ENCODE measurements at places on chromosomes 5 and 9. TPM values are rescaled to one million over a fixed set of nuclear protein-coding genes. Genes with fewer than 3 reads are reported as not detected.
A peak's percentile ranks its signal among the peaks of the same experiment; 100 is the strongest.

GRCh38 chr5:73232266-73233041 is 59.5 kb downstream of the TMEM174 start:
- no peak for DNase-seq

- no peak for DNase-seq
Measured at GRCh38 chr5:76548525-76549229, 74.5 kb downstream of the F2RL2 start.

The FOXI1 gene
- total RNA-seq, result not detected

DNA sequence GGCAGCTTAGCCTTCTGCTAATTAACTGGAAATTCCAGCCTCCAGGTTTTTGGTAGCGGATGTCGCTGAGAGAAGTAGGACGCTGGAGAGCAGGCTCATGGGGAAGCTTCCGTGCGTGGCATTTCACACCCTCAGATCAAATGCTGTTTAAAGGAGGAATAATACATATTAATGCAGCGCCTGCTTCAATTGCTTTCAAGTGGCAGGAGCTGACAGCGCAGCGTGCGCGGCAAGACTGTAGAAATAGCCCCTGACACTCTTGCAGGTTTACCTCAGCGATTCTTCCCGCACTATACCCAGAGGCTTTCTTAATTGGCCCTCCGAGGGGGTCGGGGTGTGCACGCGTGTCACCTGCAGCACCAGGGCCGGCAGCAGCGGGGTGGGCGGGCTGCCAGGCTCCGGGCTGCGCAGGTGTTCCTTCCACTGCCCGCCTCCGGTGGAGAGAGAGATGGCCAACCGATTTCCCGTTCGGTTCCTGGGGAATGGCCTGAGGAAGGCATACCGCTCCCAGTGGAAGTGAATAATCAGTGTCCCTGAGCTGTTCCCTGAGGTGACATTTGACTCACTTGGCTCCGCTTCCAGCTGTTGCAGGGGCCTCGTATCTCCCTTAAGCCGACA is 427.9 kb downstream of the KCTD16 start:
- peak; percentile 69 for DNase-seq

DNA sequence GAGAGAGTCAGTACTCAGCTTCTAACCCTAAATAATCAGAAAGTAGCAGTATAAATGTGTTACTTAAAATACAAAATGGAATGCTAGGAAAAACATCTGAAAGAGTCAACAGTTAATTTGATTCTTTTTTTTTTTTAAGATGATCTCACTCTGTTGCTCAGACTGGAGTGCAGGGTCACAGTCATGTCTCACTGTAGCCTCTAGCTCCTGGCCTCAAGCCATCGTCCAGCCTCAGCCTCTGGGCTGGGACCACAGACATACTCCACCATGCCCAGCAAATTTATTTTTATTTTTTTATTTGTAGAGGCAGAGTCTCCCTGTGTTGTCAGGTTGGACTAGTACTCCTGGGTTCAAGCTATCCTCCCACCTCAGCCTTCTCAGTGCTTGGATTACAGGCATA is 424.9 kb downstream of the IRX2 start:
- no peak for DNase-seq

The RNF145 gene
- total RNA-seq, result 220 TPM

The QRFP gene
- total RNA-seq, result not detected

- peak; percentile 94 for DNase-seq
Measured at GRCh38 chr9:136686794-136687711, at the start of gene AGPAT2. Gene AGPAT2, minus strand, starts transcription at chr9:136687457. Its CDS starts 100 bp downstream, at chr9:136687357.

GRCh38 chr5:112581811-112582320 is 155.8 kb upstream of the APC start:
- DNase-seq, result no peak

- DNase-seq, result no peak
Measured at GRCh38 chr9:116368680-116369079, 215.1 kb downstream of the PAPPA start.

The BNC2 gene
- 18.1 TPM for total RNA-seq

The TEX48 gene
- not detected for total RNA-seq

The CDC25C gene
- 0.29 TPM for total RNA-seq

The ACSL6 gene
- 0.98 TPM for total RNA-seq

- DNase-seq, result no peak
Measured at GRCh38 chr9:127168756-127169574, 46.5 kb upstream of the ANGPTL2 start.

GRCh38 chr5:92911851-92912250 is 669.2 kb downstream of the NR2F1-AS1 start:
- DNase-seq, result no peak

GRCh38 chr5:103942587-103943186 is 380.1 kb upstream of the NUDT12 start:
- no peak for DNase-seq
